ENCODE measurements at places on chromosomes 2 and 18.

DNA sequence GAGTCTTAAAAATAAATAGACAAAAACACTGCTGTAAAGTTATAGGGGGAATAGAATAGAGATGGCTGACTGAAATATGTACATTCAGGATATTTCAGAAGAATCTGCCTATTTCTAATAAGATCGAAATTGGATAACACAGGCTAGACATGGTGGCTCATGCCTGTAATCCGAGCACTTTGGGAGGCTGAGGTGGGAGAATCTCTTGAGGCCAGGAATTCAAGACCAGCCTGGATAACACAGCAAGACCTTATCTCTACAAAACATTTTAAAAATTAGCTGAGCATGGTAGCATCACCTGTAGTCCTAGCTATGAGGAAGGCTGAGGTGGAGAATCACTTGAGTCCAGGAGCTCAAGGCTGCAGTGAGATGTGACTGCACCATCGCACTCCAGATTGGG, 146.6 kb upstream of the CCDC150 start:
- no peak for DNase-seq

- DNase-seq, result no peak
Measured at GRCh38 chr2:31666878-31667277, 86.1 kb upstream of the SRD5A2 start.

GRCh38 chr2:54342603-54343002, 86.6 kb upstream of the TSPYL6 start:
- DNase-seq, result no peak

GRCh38 chr2:121348128-121348740, 63.2 kb upstream of the TFCP2L1 start:
- no peak for DNase-seq

GRCh38 chr2:191366199-191366598, 121.0 kb downstream of the MYO1B start:
- no peak for DNase-seq
